Activated CD8-positive, alpha-beta memory T cell treated with anti-CD3 and anti-CD28 coated beads, Interleukin-2, amount 50 U/mL, for 48 hours (primary cell): ENCODE measurements at places on chromosomes 12 and 14.

DNA sequence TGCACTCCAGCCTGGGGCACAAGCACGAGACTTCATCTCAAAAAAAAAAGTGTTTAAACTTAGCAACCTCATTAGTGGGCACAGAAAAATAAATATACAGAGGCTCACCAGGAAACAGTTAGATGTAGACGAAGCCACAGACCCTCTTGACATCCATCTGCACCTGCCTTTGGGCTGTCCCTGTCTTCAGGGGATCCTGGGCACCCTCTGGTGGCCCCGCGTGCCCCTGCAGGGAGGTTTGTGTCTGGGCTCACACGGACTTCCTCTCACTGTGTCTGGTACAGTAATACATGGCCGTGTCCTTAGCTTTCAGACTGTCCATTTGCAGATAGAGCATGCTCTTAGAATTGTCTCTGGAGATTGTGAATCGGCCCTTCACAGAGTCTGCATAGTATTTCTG is 916.5 kb downstream of the TMEM121 start:
- peak; percentile 71 for DNase-seq

GRCh38 chr12:51752234-51752889 is 96.2 kb downstream of the FIGNL2 start:
- no peak for DNase-seq

GRCh38 chr12:11106288-11106687 is 14.2 kb upstream of the TAS2R43 start:
- DNase-seq: no peak

- no peak for DNase-seq
Measured at GRCh38 chr12:131375261-131375971, 335.5 kb upstream of the SFSWAP start.

- no peak for DNase-seq
Measured at GRCh38 chr14:100602621-100603230, 15.5 kb upstream of the BEGAIN start.

- DNase-seq: no peak
Measured at GRCh38 chr14:60276347-60276746, 27.3 kb downstream of the PPM1A start.

DNA sequence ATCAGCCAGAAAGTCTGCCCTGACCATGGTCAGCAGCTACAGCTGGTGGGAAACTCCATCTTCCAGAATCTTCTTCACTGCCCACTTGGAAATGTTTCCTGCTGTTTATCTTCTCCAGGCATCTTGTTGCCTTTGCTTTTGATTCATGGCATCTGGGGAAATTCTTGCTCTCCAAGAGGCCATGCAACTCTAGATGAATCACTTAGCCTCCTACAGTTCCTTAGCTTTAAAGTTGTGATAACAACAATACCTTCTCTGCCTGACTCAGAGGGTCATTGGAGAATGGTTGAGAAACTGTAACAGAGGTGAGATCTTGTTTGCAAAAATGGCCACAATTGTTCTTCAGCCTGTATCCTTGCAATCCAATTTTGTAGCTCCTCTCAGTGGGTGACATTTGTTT is 121.0 kb upstream of the VRK1 start:
- DNase-seq: no peak

DNA sequence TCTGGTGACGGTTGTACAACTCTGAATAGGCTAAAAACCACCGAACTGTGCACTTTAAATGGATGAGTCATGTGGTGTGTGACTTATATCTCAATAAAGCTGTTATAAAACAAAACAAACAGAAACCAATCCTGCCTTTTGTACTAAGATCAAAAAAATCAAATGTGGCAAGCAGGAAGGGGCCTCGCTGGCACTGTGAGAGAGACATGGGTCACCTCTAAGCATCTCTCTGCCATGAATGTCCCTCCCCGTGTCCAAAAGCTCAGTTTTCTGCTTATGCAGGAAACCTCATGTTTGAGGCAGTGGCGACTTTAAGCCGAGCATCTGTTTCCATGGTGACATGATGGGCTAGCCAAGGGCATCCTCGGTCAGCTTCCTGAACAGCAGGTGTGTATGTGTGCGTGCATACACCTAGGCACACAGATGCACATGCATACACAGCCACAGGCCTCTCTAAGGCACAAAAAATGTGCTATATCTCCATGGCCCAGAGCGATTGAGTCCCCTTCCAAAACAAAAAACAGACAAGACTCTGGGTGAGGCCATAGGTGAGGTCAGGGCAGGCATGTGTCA is 44.4 kb downstream of the ARL6IP4 start:
- peak; percentile 67 for DNase-seq

GRCh38 chr14:103868242-103868897 is 21.0 kb upstream of the PPP1R13B start:
- DNase-seq: no peak

DNA sequence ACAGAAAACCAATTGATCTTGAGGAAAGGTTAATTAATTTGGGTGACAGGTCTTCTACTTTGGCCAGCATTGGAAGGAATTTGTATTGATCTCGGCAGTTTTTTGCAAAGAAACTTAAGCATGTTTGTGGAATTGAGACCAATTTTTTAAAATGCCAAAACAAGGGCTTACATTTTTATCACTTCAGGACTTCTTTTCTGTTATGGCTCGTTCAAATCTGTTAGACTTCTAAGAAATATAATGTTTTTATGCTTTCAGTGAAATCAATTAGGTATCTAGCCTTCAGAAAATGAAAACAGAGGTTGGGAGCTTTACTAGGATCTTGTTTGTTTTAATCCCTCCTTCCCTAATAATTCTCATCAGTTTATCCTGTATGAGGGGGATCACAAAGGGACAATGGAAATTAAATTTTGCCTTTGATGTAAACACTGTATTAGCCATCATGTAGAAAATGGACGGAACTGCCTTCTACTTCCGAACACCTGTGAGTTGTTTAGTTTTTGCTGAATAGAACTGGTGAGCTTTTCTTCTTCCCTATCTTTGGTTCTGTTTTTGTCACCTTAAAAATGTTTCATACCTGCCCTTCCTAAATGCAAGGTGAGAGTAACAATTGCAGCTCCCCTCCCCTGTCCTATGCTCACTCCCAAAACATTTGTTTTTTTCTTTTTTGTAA is 7.8 kb downstream of the FOXA1 start:
- DNase-seq: no peak

DNA sequence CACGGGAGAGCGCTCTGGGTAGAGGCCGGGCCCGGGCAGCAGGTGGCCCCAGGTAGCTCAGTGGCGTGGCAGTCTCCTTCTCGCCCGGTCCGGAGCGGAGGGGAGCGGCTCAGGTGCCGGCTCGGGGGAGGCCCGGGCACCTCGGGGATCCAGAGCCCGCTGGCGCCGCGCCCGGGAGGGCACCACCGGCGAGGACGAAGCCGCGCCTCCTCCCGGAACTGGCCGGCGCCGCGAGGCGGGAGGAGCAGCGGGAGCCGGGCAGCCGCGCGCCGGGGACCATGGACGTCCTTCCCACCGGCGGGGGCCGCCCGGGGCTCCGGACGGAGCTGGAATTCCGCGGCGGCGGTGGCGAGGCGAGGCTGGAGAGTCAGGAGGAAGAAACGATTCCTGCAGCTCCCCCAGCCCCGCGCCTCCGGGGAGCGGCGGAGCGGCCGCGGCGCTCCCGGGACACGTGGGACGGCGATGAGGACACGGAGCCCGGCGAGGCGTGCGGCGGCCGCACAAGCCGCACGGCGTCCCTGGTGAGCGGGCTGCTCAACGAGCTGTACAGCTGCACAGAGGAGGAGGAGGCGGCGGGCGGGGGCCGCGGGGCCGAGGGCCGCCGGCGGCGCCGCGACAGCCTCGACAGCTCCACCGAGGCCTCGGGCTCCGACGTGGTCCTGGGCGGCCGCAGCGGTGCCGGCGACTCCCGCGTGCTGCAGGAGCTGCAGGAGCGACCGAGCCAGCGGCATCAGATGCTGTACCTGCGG is 21.5 kb upstream of the GNS start:
- peak; percentile 59 for DNase-seq

DNA sequence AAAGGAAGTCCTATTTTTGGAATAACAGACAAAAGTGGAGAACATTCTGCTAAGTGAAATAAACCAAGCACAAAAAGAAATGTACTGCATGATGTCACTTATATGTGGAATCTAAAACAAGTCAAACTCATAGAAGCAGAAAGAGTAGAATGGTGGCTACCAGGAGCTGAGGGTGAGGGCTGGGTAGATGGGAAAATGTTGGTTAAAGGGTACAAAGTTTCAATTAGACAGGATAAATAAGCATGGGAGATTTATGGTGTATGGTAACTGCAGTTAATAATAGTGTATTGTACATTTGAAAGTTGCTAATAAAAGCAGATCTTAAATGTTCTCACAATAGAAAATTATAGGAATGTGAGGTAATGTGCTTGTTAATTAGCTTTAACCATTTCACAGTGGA is 12.8 kb downstream of the LUM start:
- DNase-seq: no peak

- no peak for DNase-seq
Measured at GRCh38 chr12:19483727-19484126, 44.4 kb downstream of the AEBP2 start.

GRCh38 chr12:15856097-15856982 is 25.8 kb upstream of the STRAP start:
- DNase-seq: no peak

- no peak for DNase-seq
Measured at GRCh38 chr12:6734506-6735387, 10.9 kb downstream of the COPS7A start.

GRCh38 chr12:31832740-31833729 is 104.2 kb upstream of the AMN1 start:
- DNase-seq: no peak

DNA sequence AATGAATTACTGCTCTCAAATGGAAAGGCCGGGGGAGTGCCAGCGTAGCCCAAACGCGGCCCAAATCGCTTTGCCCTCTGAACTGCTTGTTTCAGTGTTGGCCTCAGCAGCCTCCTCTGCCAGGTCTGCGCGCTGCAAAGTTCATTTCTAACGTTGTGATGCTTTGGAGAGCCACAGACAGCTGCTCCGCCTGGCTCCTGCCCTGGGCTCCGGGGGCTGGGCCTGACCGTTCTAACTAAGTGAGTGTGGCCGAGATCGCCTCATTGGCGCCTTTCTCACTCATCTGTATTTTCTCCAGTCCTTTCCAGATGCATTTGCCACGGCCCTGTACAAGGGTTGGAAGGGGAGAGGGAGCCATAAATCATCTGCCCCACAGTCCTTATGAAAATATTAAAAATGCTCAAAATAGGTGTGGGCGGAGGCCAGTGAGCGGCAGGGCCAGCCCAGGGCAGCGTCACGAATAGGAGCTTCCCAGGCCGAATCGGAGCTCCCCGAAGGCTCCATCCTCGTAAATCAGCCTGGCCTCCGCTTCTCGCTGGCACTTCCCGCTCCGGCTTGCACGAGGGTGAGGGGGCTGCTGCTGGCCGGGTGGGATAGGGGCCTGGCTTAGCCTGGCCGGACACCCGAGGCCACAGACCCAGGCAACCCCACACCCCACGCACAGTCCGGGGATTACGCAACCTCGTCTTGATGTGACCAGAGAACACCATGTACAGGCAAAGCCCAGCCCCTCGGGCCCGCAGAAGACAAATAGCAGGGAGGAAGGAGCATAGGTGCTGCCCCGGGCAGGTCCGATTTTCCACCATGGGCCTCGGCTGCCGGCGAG is 196.6 kb upstream of the DIO3 start:
- DNase-seq: no peak

DNA sequence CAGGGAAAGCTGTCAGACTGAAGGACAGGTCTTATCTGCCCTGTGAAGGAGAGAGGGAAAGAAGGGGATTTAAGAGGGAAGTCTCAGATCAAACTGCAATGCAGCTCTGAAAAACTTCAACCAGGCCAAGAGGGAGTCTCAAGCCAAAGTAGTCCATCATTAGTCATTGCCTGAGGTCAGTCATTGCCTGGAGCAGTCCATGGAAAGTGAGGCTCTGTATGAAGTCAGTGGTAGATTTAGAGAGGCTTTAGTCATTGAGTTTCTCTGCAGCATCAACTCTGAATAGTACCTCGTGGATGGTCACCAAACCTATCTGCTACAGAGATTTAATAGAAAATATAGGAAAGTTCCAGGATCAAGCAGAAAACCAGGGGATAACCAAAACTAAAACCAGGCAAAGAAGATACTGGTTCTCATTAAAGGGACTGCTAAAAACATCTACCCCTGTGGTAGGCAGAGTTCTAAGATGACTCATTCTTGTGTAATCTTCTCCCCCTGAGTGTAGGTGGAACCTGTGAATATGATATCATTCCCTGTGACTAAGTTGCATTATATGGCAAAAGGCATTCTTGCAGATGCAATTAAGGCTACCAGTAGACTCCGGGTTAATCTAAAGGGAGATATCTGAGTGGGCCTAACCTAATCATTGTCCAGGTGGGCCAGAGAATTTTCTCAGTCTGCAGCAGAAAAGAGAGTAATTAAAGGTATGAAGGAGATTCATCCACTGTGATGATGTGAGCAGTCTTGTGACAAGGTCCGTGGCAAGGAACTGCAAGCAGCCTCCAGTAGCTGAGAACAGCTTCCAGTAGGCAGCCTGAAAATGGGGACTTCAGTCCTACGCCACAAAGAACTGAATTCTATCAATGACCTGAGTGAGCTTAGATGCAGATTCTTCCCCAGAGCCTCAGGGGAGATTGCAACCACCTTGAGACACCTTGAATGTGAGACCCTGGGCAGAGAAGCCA is 123.1 kb downstream of the GALC start:
- no peak for DNase-seq

- DNase-seq: peak; percentile 87
Measured at GRCh38 chr12:57621497-57622292, 10.5 kb downstream of the ARHGEF25 start.

GRCh38 chr12:65595016-65595560 is 229.2 kb upstream of the HMGA2 start:
- DNase-seq: no peak

DNA sequence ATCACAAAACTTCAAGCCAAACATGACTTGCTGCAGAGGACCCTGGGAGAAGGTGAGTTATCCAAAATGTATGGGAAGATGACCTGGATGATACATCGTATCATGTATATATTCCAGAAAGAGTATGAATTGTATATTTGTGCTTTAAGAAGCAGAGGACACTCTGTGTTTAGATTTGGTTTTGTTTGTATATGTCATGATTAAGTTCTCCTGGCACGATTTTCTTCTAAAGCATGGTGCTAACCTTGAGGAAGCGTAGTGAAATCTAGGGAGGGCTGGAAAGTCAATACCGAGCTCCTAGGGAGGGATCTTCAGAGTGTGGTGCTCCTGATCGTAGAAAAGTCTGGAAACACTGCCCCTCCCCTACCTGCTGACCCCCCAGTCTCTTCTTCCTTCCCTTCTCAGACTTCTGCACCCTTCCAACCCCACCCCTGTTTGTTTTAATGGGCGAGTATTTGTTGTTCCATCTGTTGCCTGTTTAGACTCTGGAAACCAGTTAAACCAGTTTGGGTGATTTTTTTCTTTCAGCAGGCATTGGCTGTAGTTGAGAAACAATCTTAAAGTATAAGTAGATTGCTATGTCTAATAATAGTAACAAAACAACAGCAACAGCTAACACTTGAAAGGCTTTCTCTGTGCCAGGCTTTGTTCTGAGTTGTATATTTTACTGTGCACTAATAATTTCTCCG is 141.6 kb downstream of the KICS2 start:
- DNase-seq: no peak

- no peak for DNase-seq
Measured at GRCh38 chr14:100902295-100903133, 1.0 kb downstream of the RTL1 start.
